Fibroblast of pulmonary artery (primary cell): ENCODE measurements at places on chromosomes 2 and 18.
A peak's percentile ranks its signal among the peaks of the same experiment; 100 is the strongest.

GRCh38 chr2:186835628-186836027 lies 13.3 kb downstream of the ZSWIM2 start:
- no peak for DNase-seq

DNA sequence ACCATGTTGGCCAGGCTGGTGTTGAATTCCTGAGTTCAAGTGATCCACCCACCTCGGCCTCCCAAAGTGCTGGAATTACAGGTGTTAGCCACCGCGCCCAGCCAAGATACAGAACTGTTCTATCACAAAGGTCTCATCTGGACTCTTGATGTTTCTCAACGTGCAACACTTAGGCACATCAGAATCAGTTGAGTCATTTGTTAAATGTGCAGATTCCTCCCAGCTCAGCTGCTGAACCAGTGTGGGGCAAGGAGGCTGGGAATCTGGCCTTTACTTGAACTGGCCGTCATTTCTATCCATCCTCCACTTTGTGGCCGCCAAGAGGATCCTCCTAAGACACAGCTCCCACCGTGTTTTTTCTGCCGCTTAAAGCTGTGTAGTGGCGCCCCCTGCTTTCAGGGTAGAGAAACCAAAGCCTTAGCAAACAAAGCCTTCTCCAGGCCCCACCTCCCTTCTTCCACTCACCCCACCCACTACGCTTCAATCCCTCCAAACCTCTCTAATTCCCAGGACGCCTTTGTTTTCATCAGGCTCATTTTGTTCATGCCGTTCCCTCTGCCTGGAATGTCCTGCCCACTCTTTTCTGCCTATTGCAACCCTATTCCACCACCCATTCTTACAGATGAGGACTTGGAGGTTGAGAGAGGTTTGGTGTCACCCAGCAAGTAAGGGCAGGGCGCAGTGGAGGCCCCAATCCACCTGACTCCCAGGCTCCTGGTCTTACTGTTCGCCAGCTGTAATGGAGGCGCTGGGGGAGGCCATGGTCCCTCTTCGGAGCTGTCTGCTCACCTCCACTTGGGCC lies 776 bp upstream of the SPEG start:
- DNase-seq, result peak; percentile 55

DNA sequence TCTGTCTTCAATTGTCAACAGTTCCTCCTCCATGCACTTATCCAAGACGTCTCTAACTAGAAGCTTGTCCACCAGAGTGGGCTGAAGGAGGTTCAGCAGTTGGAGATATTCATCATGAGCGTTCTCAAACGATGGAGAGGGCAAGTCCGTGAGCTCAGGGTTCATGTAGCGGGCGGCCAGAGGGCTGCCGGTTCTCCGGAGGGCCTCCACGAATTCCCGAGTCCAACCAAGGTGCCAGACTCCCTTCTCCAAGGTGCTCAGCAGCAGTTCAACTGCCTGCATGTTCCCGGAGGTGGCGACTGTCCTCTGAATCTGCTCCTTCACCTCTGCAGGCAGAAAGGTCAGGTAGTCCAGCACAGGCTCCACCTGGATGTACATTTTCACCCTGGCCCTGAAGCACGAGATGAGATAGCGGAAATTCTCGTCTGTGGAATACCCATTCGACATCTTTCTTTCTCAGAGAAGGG lies 590 bp downstream of the IFIH1 start:
- no peak for DNase-seq

GRCh38 chr2:8006626-8007025 lies 675.2 kb upstream of the ID2 start:
- no peak for DNase-seq

GRCh38 chr18:12394428-12394827 lies 13.3 kb upstream of the PRELID3A start:
- DNase-seq, result peak; percentile 26

DNA sequence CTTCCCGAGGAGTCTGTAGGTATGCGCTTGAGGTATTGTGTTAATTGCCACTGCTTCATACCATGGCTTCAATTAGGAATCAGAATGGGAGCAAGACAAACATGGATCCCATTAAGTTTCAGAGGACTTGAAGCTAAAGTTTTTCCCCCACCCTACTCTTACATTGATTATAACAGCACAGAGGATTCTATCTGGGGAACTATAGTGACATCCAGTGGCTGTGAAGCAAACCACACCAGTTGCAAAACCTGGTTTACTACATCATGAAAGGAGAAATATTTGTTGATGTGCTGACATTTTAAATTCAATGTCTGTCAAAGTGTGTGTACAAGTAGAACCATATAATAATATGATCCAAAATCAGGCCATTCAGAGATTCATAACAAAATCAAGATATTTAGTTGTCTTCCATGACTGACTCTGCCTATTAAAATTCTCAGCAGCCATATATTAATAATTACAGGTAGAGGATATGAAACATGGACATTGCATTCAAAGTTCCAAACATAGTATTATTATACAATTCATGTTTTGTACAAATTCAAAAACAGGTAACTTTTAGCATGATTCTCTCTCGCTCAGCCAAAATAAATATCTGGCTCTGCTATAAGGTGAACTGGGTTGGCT lies 82.9 kb downstream of the GRB14 start:
- peak; percentile 59 for DNase-seq

DNA sequence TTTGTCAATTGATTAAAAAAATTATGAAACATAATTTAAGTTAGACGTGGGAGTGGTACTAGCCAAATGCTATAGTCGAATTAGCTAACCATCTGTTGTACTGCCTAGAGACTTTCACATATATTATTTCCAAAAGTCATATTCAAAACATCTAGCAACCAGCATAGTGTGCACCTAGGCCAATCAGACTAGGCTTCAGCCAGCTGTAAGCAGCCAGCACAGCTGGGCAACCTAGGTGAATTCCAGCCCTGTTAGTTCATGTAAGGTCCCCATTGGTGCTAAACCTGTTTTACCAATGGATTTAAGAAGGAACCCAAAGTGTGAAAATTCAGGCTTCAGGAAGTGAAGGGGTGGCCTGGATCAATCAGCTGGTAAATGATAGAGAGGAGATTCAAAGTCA lies 144.3 kb downstream of the BCL2 start:
- DNase-seq, result no peak

- peak; percentile 82 for DNase-seq
Measured at GRCh38 chr18:77207540-77207939, 42.1 kb upstream of the GALR1 start.

DNA sequence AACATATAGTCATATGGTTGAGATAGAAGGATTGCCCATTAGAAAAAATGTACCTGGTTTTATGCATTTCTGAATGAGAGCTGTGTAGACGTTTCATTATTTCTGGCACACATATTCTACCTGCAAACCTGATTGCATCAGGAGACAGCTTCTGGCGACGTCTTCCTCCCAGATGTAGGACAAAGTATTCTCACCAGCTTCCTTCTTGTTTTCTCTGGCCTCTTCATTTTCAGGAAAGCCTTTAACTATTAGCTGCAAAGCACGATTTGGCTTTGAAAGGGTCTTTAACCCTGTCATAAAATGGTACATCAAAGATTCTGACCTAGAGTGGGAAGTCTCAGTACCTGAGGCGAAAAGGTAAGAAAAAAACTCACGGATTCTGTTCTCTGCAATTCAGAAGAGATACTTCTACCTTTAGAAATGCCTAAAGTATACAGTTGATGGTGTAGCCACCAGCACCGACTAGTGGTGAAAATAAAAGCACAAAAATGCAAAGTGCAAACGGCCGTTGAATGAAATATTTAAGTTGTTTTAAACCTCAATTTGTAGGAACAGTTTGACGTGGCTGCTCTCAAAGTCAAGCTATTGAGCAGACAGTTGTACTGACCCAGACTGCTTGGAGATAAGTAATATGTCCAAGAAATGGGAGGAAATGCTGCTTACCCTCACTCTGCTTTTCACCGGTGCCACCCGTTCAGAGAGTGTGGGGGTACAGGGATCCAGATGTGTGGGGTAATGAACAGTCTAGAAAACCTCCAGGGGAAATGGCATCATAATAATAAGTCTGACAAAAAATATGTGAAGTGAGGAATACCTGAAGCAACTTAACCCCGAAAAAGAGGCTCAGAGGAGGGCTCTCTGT lies 20.2 kb downstream of the IL18RAP start:
- peak; percentile 65 for DNase-seq
